NCI-H187 treated with DMSO at 0.1 percent for 48 hours (cell line): ENCODE measurements at places on chromosomes 4 and X.

DNA sequence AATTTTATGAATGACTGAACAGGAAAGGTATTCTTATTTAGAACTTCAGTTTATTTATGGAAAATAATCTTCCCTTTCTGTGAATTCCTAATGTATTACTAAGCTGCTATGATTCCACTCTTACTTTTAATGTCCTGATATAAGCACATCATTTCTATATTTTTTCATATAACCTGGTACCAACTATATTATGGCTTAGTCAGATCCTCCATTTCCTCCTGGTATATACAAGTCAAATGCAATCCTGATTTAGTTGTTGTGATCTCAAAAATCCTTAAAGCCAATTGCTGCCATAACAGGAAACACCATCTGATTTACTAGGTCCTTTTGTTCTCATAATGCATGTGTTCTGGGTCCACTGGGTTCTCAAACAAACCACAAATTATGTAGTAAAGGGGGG lies 26.8 kb downstream of the TRMT2B start:
- no peak for DNase-seq

DNA sequence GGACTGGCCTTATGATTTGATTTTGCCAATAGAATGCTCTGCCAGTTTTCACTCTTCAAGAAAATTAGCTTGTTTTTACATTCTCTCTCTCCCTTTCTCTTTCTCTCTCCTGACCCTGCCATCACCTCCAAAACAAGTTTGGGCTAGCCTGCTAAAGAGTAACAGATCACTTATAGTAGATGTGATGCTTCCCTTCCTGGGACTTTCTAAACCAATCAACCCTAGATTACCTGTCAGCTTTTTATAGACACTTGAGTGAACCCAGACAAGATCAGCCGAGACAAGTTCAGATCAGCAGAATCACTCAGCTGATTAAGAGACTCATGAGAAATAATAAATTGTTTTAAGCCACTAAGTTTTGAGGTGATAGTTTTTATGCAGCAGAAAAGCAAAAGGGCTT lies 521.2 kb downstream of the ANKRD50 start:
- no peak for DNase-seq

GRCh38 chr4:140930557-140930956 lies 174.4 kb upstream of the TBC1D9 start:
- DNase-seq, result no peak

DNA sequence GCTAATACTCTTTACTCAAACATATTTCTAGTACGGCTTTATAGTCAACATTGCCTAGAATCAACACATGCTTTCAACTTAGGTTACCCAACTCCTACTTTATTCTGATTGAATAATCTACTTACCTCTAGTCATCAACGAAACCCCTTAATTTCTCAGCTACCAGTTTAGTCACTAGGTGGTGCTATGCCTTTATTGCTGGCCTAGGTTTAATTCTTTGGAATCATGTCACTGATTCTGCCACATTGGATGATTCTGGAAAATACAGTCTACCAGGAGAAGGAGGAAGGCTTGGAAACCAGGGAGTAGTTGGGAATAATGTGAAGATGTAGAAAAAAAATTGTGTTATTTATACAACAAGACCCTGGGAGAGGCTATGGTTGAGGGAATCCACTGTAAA lies 167.7 kb downstream of the DCAF12L2 start:
- no peak for DNase-seq

GRCh38 chr4:122636697-122637096 lies 15.8 kb upstream of the IL21 start:
- DNase-seq, result no peak

- no peak for DNase-seq
Observed at GRCh38 chrX:40780082-40780481, 44.7 kb upstream of the MED14 start.

- DNase-seq, result no peak
Observed at GRCh38 chrX:85084770-85085393, 81.2 kb downstream of the APOOL start.

- no peak for DNase-seq
Observed at GRCh38 chrX:39576041-39576872, 521.5 kb downstream of the BCOR start.

- DNase-seq, result no peak
Observed at GRCh38 chrX:95835223-95835622, 849.4 kb upstream of the DIAPH2 start.

DNA sequence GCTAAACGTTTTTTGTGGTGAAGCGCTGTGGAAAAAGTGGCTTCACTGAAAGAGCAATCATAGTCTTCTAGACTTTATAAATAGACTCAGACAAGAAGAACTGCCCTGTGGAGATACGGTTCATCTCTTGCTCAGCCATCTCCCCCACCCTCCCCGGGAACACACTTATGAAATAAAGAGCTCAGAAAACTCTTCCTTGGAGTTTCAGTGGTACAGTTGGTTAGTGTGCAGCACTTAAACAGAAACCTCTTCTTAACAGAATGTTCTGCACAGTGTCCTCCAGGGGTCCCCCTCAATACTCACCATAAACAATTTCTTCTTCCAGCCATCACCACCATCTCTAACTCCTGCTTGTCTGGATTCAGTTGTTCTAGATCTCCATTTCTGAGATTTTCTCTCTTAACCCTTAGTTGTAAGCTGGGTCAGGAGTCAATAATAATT lies 313.0 kb downstream of the ARHGAP10 start:
- no peak for DNase-seq

- no peak for DNase-seq
Observed at GRCh38 chr4:95472534-95472933, 76.2 kb downstream of the UNC5C start.

DNA sequence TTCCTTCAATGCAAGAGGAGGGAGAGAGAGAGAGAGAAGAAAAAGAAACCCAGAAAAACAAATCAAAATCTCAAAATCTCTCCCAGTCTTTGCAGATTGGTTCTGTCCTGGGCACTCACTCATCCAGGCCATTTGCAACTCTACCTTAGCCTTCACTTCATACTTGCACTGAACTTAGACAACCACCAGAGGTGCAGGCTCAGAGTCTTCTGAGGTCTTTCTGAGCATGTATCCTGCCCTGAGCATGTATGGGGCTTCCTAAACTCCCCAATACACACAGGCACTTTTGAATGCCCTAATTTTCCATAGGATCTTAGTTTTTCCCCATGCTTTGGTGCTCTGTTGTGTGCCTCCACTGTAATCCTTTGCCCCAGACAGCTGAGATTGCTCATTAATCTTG lies 2.9 kb downstream of the CFI start:
- no peak for DNase-seq

DNA sequence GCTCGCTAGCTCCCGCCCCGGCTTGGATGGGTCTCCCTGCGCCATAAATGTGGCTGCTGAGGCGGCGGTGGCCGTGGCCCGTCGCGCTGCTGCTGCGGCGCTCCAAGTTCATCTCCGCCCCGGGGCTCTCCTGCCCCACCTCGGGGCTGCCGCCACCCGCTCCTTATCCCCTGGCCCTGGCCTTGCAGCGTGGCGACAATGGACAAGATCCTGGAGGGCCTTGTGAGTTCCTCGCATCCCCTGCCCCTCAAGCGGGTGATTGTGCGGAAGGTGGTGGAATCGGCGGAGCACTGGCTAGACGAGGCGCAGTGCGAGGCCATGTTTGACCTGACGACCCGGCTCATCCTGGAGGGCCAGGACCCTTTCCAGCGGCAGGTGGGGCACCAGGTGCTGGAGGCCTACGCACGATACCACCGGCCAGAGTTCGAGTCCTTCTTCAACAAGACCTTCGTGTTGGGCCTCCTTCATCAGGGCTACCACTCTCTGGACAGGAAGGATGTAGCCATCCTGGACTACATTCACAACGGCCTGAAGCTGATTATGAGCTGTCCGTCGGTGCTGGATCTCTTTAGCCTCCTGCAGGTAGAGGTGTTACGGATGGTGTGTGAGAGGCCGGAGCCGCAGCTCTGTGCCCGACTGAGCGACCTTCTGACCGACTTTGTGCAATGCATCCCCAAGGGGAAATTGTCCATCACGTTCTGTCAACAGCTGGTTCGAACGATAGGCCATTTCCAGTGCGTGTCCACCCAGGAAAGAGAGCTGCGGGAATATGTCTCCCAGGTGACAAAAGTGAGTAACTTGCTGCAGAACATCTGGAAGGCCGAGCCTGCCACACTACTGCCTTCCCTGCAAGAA lies 763 bp downstream of the USP38 start:
- no peak for DNase-seq

DNA sequence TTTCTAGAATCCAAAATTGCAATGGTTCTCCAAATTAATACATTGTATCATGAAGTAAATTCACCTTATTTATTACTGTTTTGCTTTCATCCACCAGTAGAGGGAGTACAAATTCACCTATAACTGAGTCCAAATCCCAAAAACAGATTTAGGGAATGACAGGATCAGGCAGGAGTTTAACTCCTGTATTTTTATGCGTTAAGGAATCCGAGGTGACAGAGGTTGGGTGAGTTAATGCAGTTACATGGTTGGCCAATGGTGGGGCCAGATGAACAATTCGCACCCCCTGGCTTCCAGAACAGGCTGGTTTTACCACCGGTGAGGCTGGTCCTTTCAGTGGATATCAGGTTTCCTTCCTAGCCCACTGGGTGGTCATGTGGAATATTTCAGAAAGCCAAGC lies 82.4 kb downstream of the MTNR1A start:
- no peak for DNase-seq

DNA sequence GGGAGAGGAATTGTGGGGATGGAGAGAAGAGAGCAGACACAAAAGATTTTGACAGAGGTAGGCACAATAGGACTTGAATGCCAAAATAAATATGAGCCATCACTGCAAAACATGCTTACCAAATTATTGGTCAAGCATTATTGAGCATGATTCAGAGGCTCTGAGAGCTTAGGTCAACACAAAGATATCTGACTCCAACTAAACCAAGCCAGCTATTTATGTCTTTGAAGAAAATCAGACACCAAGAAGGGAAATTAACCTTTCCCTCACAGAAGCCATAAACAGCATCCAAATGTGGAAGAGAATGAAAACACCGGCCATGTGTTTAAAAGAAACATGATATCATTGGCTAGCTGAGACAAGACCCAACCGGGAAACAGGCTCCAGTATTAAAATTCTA lies 323.2 kb downstream of the RAB28 start:
- no peak for DNase-seq

DNA sequence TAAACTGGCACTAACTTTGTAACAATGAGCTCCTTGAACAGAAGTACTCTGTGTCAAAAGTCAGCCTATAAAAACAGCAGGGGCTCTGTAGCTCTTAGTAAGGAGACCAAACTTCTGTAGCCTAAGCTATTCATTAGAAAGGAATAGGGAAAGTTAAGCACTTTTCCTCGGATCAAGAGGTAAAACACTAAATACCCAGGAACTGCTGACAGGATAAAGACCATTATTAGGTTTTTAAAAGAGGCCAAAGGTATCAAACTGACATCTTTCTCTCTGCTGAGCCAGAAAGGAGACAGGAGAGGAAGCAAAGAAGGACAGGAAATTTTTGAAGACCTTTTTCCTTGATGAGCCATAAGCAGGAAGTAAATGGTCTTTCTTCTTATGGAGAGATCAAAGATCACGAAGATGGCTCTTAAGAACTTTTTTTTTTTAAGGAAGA lies 31.9 kb downstream of the ANAPC10 start:
- DNase-seq, result no peak

GRCh38 chrX:12798601-12799000 lies 7.4 kb downstream of the PRPS2 start:
- DNase-seq, result no peak

- DNase-seq, result no peak
Observed at GRCh38 chr4:118869808-118870342, 18.8 kb upstream of the SYNPO2 start.
